K562 (cell line): ENCODE measurements at places on chromosomes 11 and 22.

DNA sequence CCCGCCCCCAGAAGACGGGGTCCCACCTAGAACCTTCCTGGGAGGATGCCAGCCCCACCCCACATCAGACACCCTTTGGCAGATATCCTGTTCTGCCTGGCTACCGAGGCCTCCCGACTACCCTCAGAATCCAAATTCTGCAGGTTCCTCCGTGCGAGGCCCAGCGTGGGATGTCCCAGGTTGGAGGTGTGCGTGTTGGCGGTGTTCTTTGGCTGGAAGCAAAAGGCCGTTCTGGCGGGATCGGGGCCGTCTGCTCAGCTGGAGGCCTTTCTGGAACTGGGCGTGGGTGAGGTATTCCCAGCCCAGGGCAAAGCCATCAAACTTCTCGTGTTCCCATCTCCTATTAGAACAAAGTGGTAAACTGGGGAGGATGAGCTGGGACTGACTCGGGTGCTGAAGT is 32.6 kb downstream of the NUP50 start:
- DNase-seq = no peak

GRCh38 chr22:24587948-24588347 is 4.9 kb downstream of the LRRC75B start:
- DNase-seq = no peak

GRCh38 chr11:134027671-134028070 is 41.2 kb upstream of the JAM3 start:
- DNase-seq = no peak

DNA sequence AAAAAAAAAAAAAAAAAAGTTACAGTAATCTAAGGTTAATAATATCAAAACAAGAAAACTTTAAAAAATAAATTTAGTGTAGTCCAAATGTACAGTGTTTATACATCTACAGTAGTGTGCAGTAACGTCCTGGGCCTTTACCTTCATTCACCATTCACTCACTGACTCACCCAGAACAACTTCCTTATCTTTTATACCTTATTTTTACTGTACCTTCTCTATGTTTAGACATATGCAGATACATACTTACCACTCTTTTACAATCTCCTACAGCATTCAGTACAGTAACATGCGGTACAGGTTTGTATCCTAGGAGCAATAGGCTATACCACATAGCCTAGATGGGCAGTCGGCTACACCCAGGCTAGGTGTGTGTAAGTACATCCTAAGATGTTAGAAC is 38.5 kb downstream of the TCF20 start:
- no peak for DNase-seq

DNA sequence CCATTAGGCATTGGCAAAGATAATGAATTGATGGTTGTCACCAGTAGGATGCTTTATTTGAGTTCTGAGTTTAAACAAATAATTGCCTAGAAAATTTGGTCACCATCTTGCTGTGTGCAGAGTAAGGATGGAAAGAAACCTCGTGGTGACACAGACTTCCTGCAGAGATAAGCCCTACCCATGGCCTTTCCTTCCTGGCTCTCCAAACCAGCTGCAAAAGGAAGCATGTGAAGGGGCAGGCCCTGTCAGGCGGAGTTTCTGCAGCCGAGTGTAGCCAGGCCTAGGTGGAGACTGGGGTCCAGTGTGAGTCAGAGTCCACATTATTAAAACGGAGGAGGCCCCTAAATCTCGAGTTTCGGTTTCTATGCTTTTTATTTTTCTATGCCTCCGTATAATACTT is 83.1 kb upstream of the ADSL start:
- peak; percentile 51 for DNase-seq
